ENCODE measurements at places on chromosomes 4 and X.

GRCh38 chrX:64427281-64427680 is 32.0 kb upstream of the MTMR8 start:
- DNase-seq: no peak

DNA sequence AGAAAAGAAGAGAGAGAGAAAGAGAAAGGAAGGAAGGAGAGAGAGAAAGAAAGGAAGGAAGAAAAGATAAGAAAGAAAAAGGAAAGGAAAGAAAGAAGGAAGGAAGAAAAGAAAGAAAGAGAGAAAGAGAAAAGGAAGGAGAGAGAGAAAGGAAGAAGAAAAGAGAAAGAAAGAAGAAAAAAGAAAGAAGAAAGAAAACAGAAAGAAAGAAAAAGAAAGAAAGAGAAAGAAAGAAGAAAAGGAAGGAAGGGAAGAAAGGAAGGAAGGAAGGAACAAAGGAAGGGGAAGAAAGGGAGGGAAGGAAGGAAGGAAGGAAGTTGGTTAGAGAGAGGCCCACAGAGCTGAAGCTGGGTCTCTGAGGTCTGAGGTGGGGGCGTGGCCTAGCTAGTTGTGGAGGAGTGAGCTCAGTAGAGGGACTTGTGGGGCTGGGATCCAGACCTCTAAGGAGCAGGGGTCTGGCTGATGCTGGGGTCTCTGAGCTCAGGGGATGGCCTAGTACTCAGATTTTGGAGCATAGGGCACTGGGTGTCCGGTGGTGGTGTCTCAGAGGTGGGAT is 27.1 kb upstream of the PDZD4 start:
- DNase-seq: no peak

DNA sequence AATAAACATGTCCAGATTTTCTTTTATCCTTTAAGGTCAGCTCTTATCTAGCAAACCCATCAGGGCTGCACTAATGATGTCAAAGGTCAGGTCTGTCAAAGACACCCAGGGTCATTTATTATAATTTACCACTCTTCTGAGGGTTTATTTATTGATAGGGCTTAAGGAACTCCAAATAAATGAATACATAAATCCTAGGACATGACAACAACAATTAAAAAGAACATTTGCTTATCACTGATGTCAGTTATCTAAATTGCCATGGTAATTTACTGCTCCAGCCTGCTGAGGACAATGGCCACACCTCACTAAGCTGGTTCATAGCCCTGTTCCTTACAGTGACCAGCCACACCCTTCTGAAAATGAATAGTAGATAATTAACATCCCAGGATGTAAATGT is 317.1 kb downstream of the UNC5C start:
- no peak for DNase-seq

DNA sequence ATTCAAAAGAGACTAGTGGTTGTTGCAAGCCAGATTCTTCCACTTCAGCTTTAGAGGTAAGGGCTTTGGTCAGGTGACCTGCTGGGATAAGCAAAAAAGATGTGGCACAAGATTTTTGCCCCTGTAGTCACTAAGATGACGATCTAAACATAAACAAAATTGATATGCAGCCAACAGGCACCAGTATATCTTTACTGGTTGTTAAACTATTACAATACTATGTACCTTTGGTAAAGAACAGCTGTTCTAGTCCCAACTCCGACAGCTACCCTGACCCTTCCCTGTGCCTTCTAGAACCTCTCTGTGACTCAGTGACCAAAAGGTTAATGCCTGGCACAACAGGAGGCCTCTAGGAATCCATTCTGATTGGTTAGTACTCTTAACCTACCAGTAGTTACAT is 59.6 kb downstream of the MGST2 start:
- DNase-seq: no peak

- no peak for DNase-seq
Measured at GRCh38 chr4:236028-236427, 69.2 kb downstream of the ZNF732 start.

DNA sequence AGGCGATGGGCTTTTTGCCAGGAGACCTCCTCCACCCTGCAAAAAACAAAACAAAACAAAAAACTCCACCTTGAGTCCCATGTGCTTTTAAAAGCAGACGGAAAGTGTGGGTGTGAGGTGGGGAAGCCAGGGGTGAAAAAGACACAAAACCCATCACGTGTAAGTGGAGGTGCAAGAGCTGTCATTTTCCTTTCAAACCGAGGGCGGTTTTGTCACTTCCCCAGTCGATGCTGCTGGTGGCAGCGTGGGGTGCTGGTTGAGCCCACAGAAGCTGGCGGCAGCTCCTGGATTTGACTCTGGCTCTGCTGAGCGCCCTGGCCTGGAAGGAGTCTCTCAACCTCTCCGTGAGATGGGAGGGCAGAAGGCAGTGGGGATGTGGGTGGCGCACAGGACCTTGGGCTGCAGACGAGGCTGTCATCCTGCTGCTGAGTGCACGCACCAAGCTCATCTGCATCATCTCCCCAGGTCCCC is 110.0 kb downstream of the PSAPL1 start:
- DNase-seq: no peak

DNA sequence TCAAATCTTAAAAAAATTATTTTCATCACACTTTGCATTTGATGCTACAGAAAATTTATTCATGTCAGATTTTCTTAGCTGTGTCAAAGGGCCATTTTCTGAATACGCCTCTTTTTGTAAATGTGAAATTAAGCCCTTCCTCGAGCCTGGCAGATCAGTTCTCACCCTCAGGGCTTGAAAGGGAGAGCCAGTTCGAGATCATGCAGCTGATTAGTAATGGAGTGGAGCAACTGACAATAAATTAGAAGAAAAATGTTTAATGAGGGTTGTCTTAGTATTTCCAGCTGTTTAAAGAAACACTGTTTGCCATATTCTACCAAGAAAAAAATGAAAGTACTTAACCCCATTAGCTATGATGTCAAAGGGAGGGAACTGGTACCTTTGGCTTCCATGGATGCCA is 28.7 kb downstream of the CC2D2A start:
- DNase-seq: no peak

- peak; percentile 35 for DNase-seq
Measured at GRCh38 chrX:68732906-68733493, 85.5 kb downstream of the STARD8 start.

GRCh38 chr4:59570860-59571476 is 1629.2 kb upstream of the ADGRL3 start:
- DNase-seq: no peak

DNA sequence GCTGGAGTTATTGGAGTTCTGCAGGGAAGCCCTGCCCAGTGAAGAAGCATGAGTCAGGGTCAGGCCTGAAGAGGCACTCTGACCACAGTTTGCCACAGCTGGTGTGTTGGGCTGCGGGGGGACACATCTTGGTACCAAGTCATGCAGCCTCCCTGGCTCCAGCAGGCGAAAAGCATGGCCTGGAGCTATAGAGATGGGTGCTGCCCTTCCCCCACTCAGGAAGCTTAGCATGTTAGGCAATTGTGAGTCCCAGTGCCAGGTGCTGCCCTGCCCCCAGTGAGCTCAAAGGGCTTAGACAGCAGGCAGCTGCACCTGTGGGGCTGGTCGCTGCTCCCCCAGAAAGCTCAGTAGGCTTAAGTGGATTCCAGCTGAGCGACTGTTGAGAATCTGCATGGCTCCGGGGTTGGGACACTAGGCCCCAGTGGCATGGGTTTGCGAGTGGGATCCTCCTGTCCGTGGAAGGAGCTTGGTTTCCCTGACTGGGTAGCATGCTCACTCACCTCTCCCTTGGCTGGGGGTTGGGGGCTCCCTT is 755.5 kb downstream of the GLUD2 start:
- no peak for DNase-seq

- no peak for DNase-seq
Measured at GRCh38 chr4:27407616-27408015, 547.0 kb downstream of the STIM2 start.

DNA sequence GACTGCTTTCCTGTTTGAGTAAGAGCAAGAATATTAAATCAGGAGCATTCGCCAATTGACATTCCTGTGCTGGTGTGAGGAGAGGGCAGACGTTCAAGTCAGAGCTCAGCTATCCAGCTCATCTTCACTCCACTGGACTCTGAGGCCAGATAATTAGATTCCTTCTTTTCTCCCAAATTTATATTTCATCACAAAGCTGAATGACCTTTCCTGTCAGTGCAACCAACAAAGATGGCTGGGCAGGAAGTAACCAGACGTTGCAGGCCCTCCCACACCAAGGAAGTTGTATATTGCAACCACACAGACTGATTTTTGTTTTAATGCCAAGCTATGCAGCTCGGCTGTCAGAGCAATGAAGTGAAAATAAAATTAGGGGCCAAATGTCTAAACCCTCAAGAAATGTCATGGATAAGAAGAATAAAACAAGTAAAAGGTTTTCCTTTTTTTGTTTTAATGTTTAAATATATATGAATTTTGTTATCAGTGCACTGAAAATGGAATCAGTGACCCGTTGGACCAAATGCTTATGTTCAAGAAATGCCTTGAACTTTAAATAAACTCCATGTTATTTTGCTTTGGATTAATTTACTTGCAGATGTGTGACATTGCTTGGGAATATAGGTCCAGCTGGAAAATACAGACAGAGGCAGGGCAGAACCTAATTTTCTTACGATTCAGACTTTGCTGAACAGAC is 578.9 kb upstream of the FAT1 start:
- no peak for DNase-seq

- no peak for DNase-seq
Measured at GRCh38 chrX:74119016-74119910, 184.7 kb upstream of the ZCCHC13 start.

DNA sequence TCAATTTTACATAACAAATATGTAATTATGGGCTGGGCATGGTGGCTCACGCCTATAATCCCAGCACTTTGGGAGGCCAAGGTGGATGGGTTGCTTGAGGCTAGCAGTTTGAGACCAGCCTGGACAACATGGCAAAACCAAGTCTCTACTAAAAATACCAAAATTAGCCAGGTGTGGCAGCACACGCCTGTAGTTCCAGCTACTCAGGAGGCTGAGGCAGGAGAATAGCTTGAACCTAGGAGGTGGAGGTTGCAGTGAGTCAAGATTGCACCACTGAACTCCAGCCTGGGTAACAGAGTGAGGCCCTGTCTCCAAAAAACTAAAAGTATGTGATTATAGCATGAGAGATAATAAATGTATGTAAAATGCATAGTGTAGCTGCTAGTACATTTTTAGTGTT is 229.0 kb downstream of the PPARGC1A start:
- no peak for DNase-seq

GRCh38 chr4:130090427-130090826 is 994.5 kb downstream of the C4orf33 start:
- no peak for DNase-seq

DNA sequence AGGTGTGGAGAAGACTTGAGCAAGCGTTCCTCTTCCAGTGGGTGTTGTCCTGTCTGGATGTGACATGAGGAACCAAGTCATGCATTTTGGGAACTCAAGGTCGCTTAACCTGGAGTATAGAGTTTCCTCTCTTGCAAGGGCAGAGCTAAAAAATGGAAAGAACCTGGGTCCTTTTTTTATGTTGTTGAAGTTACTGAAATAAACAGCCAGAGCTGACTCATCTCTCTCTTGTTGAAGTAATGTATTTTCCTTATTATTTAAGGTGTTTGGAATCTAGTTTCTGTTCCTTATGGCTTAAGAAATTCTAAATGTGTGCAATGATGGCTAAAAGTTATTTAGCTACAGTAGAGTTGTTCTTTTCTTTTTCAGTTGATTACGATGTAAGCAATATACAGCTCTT is 314.5 kb downstream of the CAMK2D start:
- DNase-seq: no peak

DNA sequence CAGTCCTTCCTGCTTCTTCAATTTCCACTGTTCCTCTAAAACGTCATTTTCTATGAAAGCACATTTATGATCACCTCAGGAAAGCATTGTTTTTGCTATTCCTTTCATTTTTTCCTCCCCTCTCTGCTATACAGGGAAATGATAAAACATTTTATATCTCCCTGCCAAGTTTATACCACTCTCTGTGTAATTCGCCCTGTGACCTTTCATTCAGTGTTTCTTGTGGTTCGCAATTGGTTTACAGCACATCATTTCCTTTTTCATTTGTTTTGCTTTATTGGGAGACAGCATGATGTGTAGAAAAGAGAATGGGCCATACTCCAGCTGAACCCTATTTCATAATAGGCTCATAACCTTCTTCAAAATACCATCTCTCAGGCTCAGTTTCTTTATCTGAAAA is 99.9 kb upstream of the RAPGEF2 start:
- no peak for DNase-seq

- no peak for DNase-seq
Measured at GRCh38 chr4:40258627-40259026, 61.8 kb downstream of the RHOH start.

DNA sequence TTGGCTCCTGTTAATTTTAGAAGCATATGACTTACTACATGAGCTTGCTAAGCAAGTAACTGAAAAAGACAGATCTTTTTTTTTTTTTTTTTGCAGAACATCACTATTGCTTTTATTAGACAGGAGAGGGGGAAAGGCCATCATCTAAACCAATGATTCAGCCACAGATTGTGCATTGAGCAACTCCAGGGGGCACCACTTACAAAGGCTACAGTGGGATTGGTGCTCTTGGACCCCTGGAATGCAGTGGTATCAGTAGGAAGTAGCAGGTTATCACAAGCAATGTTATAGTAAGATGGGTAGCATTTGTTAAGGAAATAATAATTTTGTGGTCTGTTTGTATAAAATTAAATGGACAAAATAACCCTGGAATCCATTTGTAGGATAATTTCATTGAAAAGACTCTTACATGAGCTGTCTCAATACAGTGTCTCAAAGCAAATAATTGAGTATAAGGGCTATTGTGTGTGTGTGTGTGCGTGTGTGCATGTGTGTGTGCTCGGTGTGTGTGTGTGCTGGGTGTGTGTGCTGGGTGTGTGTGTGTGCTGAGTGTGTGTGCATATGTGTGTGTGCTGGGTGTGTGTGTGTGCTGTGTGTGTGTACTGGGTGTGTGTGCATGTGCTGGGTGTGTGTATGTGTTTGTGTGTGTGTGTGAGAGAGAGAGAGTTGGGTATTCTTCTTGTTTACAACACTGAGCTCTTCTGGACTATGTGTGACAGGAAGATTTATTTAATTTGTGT is 296.3 kb downstream of the PCDH7 start:
- DNase-seq: no peak

DNA sequence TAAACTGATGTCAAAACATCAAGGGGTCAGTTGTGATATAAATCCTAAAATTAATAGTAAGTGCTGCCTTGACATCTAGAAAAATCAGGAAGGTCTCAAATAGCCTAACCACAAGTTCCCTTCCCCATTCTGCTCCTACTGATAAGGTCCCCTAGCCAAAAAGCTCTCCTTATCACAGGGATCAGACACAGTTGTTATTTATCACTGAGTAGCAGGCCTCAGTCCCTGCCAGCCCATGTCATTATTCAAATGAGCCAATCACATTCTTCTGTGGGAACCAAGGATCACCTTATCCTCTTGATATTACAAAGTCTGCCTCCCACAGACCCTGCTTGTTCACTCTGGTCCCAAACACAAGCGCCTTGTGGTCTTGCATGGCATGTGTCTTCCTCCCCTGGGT is 23.3 kb upstream of the TMEM255A start:
- no peak for DNase-seq

DNA sequence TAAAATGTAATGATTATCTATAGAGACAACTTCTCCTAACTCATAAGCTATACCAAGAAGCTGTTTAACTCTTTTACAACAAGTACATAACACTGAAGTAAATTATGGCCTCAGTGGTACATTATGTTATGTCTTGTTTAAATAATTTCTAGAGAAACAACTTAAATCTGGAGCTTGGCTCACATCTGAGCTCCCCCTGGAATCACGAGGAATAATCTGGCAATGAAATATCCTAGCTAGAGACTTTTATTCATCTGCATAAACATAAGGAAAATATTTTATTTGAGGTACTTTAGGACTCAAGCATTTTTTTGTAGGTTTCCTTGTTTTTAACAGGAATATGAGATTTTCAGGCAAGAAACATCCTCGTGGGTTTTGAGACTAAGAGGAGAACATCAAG is 354.7 kb upstream of the SLC7A11 start:
- DNase-seq: no peak
